Nucleus accumbens (tissue), 56 donors: ENCODE measurements at places on chromosomes 13 and 19.

DNA sequence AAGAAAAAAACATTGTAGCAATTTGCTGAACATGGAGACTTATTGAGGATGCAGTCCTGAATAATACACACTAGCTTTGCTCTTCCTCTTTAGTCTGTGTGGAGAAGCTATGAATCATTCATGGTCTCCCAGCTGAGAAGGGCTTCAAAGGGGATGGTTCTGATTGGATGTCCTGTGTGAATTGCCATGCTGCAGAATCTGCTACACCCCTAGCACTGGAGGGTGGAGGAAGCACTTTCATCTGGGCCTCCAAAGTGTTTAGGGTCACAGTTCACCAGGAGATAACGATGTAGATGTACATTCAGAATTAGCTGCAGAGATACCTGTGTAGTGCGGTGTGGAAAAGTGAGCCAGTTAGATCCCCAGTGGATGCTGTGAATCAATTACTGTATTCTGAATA lies 321.1 kb upstream of the EDNRB start:
- no peak for DNase-seq

- no peak for DNase-seq
These were observed 112.3 kb downstream of the AKAP11 start for GRCh38 chr13:42384265-42384664.

DNA sequence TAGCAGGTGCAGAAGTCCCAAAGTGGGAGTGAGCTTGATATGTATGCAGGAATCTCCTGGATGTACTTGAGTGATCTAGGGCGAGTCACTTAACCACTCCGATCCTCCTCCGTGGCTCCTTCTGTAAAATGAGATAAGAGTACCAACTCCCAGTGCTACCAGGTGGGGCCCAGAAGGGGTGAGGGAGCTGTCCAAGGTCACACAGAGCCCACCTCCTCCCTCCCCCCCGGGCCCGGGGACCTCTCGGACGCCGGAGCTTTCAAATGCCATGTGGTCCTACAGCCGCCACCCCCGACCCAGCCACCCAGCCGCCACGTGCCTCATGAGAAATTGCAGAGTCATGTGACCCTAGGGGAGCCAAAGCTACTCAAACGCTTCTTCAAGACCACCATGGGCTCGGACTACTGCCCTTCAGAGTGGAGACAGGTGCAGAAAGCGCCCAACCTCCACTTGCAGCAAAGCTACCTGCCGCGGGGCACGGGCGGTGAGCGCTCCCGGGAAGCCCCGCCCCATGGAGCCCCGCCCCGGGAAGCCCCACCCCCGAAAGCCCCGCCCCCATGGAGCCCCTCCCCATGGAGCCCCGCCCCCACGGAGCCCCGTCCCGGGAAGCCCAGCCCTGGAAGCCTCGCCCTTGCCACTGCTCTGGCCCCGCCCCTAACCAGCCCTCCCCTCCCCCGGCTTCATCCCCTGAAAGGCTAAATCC lies 10.1 kb upstream of the ZNF358 start:
- DNase-seq, result no peak

DNA sequence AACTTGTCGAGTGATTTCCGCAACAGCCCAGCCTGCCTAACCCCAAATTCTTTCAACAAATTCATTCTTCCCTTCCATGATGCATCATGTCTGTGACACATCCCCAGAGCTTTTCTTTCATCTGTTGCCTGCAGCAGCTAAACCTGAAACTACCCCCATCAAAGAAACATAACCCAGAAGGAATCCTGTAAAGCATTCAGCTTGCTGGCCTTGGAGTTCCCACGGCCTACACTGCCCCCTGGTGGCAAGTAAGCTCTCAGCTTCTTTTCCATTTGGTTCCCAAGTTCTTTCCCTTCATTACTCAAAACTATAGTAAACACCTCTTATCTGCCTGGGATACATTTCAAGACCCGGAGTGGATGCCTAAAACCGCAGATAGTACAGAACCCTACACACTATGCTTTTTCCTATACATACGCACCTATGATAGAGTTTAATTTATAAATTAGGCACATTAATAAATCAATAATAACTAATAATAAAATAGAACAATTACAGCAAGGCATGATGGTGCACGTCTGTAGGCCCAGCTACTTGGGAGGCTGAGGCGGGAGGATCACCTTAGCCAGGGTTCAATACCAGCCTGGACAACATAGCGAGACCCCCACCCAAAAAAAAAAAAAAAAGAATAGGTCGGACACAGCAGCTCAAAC lies 7.4 kb downstream of the ETHE1 start:
- peak; percentile 27 for DNase-seq

GRCh38 chr13:109160357-109160756 lies 530.9 kb downstream of the MYO16 start:
- DNase-seq, result no peak

DNA sequence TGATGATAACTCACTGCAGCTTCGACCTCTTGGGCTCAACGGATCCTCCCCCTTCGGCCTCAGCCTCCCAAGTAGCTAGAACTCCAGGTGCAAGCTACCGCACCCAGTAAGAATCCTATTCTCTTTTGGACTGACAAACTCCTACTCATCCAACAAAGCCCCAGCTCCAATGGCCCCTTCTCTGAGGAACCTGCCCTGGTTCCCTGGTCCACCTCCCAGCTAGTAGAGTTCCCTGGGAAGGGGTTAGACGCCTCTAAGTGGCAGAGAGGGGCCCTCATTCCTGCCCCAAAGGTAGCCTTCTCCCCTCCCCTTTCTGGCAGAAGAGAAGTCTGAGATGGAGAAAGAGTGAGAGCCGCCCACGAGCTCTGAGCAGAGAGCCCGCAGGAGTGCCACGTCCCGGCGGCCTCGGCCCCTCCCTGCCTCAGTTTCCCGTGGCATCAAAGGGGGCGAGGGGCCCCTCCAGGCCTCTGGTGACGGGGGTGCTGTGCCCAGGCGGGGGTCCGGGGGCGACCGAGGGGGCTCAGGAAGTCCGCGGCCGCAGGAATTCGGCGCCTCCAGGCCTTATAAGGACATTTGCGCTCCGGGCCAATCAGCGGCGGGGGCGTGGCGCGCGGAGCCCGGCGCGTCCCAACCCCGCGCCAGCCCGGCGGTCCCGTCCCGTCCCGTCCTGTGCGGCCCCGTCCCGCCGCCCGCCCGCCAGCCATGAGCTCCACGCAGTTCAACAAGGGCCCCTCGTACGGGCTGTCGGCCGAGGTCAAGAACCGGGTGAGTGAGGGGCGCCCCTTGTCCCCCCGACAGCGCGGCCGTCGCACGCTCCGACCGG lies at the start of gene CNN2:
Gene CNN2, plus strand, starts transcription at position 649 of the 823 bp plus-strand sequence. Its CDS starts 54 bp downstream, at position 703.
- no peak for DNase-seq

DNA sequence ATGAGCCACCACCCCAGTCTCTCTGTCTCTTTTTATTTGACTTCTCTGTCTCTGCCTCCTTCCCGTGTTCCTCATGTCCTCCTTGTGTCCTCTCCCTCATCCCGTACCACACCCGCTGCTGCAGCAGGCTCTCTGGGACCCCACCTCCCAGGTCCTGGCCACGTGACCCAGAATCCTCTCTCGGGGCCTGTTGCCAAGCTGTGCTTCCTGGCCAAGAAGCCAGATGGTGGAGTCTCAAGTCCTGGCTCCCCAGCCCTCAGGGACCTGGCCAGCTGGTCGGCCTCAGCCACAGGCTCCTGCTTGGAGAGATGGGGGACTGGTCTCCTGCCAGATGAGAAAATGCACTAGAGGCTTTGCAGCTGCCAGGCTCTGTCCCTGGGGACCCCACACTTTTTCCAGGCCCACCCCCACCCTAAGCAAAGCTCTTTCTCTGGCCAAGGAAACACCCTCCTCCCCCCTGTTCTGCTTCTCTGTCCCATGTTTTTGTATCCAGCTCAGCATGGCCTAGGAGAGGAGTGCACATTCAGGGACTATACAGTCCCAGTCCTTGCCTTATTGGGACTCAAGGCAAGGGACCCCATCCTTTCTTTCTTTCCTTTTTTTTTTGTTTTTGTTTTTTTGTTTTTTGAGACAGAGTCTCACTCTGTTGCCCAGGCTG lies 34.3 kb upstream of the SHKBP1 start:
- no peak for DNase-seq

GRCh38 chr13:59391696-59392095 lies 772.0 kb downstream of the DIAPH3 start:
- DNase-seq, result peak; percentile 26

GRCh38 chr13:42064259-42064658 lies 15.8 kb downstream of the DGKH start:
- DNase-seq, result no peak

DNA sequence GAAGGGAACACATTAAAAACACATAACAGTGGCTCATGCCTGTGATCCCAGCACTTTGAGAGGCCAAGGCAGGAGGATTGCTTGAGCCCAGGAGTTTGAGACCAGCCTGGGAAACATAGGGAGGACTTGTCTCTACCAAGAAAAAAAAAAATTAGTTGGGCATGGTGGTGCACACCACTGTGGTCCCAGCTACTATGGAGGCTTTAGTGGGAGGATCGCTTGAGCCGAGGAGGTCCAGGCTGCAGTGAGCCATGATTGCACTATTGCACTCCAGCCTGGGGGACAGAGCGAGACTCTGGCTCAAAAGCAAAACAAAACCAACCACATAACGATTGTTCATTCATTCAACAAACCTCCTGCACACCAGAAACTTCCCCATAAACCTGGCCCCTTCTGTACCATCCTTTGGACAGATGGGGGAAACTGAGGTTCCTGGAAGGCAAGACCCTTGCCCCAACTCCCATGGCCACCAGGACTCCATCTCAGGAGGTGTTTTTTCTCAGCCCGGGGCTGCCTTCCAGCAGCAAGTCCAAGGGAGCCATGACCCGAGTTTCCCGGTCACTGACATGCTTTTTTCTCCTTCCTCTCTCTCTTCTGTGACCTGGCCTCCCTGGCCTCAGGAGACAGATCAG lies 4.3 kb downstream of the FOSB start:
- DNase-seq, result no peak

DNA sequence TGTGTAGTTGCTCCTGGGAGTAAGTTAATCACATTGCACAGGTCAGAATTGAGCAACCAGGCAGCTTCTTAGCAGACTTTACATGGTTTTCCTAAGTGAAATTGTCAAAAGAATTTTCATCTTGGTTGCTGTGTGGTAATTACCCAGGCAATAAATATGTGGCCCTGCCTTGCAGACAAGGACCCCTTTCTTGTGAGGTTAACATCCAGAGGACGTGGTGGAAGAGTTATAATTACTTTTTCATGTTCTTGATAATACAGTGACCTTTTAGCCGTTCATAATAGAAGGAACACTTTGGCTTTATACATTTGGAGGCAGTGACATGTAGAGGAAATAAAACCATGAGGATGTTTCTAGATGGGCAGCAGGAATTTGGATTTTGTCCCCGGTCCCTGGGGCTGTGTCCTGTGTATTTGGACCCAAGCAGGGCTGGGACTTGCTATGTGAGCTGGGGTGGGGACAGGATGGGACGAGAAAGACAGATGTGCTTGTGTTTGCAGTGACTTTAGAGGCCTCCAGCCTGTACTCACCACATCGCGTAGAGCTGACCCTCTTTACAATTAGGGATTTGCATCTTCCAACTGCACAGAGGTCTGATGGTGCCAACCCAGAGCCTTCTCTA lies 156.2 kb downstream of the STK24 start:
- DNase-seq, result no peak

DNA sequence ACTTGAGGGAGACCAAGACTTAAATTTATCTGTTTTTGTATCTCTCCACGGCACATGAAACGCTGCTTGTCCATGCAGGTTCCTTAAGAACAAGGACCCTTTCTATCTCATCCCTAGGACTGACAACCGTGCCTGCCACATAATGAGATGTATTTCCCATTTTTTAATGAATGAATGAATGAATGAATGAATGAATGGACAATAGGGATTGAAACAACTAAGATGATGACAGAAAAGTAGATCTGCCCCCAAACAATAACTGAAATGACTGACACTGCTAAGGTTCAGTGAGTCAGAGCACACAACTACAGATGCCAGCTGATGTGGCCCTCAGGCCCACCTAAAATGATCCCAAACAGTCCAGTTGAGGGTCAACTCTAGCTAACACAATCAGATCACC lies 69.8 kb downstream of the USP12 start:
- DNase-seq, result no peak

GRCh38 chr13:76286178-76286577 lies 600.0 kb downstream of the KCTD12 start:
- no peak for DNase-seq

- no peak for DNase-seq
These were observed 314.8 kb upstream of the MAB21L1 start for GRCh38 chr13:35791184-35791851.

- DNase-seq, result no peak
These were observed 343.6 kb downstream of the SLITRK1 start for GRCh38 chr13:83538636-83539035.

DNA sequence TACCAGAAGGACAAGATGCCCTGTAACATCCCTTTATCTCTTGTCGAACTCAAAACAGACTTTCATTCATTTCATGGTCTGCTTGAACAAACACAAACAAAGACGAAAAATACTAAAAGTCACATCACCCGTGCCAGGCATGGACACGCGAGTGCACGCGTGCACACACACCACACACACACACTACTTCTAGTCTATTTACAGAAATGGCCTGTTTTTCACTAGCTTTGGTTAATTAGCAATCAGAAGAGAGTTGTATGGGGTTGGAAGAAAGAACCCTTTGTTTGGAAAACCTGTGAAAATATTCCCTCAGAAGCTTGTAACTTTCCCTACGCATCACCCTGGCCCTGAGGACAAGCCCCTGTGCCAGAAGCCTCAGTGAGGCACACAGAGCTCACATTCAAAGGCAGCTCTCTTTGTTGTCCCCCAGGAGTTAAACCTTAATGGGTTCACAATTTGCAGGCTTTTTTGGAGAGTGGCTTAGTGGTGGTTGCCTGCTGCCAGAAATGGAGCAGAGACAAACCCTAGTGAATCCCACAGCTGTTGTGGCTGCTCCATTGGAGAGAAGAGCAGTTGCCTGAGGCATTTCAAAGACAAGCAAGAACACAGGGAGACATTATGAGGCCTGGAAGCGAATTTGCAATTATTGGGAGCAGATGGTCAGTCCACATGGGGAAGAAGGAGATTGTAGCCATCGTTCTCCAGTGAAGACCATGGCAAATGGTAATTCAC lies 55.9 kb downstream of the STARD13 start:
- DNase-seq, result peak; percentile 60

GRCh38 chr13:49444524-49445395 lies 686 bp downstream of the SETDB2 start:
- DNase-seq, result peak; percentile 12

DNA sequence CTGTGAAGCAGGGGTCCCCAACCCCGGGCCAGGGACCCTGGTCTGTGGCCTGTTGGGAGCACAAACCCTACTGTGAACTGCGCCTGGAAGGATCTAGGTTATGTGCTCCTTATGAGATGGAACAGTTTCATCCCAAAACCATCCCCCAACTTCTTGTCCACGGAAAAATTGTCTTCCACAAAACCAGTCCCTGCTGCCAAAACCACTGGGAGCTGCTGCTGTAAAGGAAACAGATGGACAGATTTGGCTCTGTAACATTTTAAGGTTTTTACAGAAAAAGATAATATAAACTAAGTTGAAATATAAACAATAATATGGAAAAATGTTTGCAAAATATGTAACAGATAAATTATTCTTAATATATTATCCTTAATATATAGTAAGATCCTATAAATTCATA lies 73.7 kb downstream of the COG6 start:
- DNase-seq, result no peak

- DNase-seq, result no peak
These were observed 386.6 kb downstream of the KCNRG start for GRCh38 chr13:50401721-50402465.

GRCh38 chr19:6126335-6126974 lies 9.0 kb upstream of the ACSBG2 start:
- DNase-seq, result no peak

GRCh38 chr19:44741841-44742329 lies 6.6 kb upstream of the BCL3 start:
- peak; percentile 77 for DNase-seq
